ENCODE measurements at places on chromosomes 2 and 18.

- DNase-seq = no peak
These were observed 240.6 kb upstream of the RAB12 start for GRCh38 chr18:8368512-8369217.

GRCh38 chr2:10276481-10277292 lies 26.0 kb upstream of the HPCAL1 start:
- no peak for DNase-seq

DNA sequence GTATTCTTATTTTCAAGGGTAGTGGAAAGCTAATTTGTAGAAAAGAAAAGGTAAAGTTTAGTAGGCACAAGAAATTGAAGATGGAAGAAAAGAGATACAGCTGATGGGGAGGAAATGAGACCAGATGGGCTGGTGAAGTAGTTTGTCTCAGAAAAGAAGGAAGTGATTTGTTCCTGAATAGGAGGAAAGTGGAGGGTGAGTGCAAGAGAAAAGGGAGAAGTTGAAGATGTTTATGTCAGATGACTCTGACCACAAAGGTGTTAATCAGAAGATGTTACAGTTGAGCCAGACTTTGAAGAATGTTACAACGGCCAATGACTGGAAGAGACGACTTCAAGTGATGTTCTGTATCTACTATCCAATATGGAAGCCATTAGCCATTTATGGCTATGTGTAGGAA lies 21.2 kb downstream of the ZSCAN30 start:
- DNase-seq = no peak

GRCh38 chr2:109348671-109349502 lies 219.9 kb downstream of the SH3RF3 start:
- DNase-seq = no peak

DNA sequence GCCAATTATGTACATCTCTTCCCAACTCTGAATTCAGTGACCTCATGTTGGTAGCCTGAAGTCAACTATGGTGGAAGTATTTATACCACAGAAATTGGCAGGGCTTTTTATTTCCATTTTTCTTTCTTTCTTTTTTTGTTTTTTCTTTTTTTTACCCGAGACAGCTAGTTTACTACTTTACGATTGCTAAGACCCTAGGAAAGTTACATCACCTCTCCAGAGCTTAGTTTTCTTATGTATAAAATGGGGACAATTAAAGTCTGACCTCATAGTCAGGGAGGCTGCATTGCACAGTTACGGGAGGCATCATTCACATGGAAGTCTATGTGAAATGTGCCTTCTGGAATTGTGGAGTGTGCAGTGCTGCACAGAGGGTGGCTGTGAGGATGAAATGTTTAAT lies 194.3 kb downstream of the MTX2 start:
- no peak for DNase-seq
